ENCODE measurements at places on chromosomes 1 and 21.

DNA sequence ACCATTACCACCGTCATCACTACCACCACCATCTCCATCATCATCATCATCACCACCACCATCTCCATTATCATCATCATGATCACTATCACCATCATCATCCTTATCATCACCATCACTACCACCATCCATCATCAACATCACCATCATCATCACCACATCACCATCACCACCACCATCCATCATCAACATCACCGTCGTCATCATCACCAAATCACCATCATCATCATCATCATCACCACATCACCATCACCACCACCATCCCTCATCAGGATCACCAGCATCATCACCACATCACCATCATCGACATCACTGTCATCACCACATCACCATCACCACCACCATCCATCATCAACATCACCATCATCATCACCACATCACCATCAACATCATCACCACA, 203.0 kb upstream of the VAMP3 start:
- no peak for DNase-seq

- DNase-seq: peak; percentile 58
Measured at GRCh38 chr1:153697191-153698019, 18.9 kb downstream of the NPR1 start.

- DNase-seq: peak; percentile 38
Measured at GRCh38 chr1:9291914-9292360, 757 bp upstream of the SPSB1 start.

- DNase-seq: no peak
Measured at GRCh38 chr1:195637539-195637938, 970.7 kb downstream of the KCNT2 start.

- DNase-seq: peak; percentile 42
Measured at GRCh38 chr1:22983944-22984343, 11.3 kb upstream of the LACTBL1 start.

- DNase-seq: no peak
Measured at GRCh38 chr1:90837420-90837819, 120.3 kb upstream of the BARHL2 start.

GRCh38 chr1:153610334-153610733, 2.6 kb downstream of the S100A16 start:
- no peak for DNase-seq

DNA sequence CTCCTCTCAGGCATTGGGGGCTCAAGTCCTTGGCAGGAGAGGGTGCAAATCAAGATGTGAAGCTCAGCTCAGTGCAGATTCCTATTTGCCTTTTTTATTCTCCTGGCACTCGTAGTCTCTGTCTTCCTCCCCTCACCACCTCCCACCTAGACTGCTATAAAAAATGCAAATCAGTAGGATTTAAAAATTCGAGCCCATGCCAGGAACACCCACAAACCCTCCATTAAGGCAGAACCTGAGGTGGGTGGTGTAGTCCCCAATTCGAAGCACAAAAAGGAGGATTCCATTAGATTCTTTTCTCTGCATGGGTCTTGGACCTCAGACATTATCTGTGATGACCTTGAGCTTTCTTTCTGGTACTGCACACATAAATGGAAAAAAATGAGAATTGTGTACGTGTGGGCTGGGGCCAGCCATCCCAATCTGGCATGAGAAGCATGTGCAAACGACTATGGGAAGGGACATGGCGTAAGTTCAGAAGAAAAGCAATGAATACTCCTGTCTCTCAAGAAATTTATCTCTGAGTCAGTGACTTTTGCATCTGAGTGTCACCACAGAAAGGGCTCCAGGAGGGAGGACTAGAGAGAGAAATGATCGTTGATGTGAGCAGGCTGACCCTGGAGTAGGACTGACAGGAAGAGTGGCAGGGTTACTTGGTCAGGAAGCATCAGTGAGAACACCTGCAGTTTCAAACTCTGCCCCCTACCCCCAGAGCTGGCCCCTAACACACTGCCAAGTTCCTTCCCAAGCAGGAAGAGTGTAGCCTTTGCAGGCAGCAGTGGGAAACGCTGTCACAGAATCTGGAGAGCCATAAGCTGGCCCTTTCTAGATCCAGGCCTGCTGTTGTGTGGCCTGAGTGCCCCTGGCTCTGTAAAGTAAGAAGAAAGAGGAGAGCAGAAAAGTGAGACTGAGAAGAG, 1.7 kb downstream of the INKA2 start:
- DNase-seq: no peak

DNA sequence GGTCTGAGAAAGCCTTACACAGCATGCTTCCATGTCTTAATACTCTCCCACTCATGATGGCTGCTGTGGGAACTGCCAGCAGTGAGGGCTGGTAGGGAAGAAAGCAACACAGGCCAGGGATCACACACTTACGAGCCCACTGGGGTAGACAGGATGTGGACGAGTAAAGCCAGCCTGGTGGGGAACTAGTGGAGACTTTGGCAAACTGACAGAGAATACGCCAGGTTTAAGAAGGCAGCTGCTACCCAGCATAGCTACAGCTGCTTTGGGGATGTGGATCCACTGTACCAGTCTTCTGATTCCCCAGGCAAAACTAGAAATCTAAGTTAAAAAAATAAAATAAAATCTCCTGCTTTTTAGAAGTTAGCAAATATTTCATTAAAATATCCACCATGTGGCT, 664.0 kb downstream of the SMYD3 start:
- peak; percentile 4 for DNase-seq

- DNase-seq: no peak
Measured at GRCh38 chr1:207009182-207009850, 23.2 kb downstream of the C1orf116 start.

DNA sequence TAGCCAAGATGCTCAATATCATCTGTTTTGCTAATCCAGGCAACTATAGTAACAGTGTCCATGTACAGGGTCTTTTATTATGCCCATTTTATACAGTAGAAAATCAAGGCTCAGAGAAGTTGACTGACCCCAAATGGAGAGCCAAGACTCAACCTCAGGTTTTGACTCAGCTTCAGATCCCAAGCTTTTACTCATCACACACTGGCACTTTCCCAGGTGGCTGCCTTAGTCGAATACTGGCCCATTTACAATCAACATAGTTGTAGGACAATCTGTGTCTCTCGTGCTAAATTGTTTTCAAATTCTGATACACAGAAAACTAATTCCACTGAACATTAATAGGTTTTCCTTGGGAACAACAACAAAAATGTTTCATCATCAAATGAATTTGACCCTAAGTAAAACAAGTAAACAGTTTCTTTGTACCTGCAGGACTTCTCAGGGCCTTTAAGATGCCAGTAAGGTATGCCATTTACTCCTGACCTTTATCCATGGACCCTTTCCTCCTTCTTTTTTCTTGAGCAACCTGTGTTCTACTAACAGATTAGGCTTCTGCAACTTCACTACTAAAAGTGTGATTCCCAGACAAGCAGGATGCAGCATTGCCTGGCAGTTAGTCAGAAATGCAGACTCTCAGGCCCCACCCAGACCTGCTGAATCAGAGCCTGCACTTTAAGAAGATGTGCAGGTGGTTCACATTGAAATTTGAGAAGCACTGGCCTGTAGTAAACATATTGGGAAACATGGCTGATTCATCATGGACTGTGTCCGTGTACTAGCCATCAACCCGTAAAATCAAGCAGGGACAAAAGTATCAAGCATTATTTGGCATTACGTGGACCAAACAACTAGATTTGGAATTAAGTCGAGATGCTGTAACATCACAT, 128.8 kb downstream of the RRAGC start:
- no peak for DNase-seq

GRCh38 chr21:41571938-41572510, 64.1 kb upstream of the TMPRSS2 start:
- DNase-seq: no peak

DNA sequence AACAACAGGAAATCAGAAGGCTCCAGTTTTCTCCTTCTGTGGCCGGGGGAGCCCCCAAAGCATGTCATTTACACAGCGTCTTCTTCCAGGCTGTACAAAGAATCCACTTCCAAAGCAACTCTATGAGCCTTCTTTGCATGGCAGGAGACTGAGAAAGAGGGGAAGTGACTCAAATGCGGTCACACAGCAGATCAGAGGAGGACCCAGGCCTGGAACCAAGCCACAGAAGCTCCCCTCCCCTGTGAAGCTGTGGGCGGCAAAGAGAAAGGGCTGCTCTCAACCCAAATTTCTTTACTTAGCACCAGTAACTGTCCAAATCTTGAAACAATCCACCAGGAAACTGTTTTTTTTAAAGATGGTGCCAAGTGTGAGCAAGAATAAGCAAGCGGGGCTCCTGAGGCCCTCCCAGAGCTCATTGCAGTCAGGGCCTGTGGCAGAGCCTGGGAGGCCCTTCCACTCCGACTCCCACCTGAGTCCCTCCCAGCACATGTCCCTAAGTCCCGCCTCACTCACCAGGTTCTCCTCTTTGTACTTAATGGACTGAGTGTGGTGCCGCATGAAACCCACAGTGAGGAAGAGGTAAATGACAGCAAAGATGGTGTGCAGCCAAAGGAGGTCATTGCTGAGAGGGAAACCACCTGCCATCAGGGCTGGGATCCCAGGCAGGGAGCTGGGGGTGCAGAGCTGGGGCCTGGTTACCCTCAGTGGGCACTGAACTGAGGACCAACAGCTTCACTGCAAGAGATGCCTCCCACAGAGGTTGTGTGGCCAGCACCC, 15.9 kb downstream of the TMEM63A start:
- DNase-seq: peak; percentile 92

GRCh38 chr1:18734001-18734400, 103.4 kb downstream of the PAX7 start:
- no peak for DNase-seq

GRCh38 chr1:223248001-223248769, 105.1 kb upstream of the TLR5 start:
- DNase-seq: no peak

DNA sequence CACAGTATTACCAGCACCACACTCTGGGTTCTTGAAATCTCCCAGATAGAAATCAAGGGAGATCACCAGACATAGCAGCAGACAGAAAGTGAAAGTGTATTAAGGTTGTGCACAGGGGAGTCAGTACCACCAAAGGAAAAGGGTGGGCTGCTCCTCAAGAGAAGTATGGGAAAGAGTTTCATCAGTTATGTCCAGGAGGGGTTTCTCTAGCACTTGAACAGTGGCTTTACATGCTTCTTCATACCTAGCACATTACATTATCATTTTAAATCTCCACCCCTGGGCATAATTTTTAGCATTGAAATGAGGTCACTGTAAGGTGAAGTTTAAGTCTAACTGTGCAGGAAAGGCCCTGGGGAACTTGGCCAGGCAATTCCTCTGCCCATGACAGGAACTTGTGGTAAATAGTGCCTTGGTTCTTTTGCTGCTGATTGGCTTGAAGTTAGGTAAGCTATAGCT, 601.0 kb downstream of the NUF2 start:
- DNase-seq: peak; percentile 68

GRCh38 chr1:3226701-3227350, 157.8 kb downstream of the PRDM16 start:
- DNase-seq: no peak

GRCh38 chr1:221078260-221078965, 199.2 kb downstream of the HLX start:
- DNase-seq: no peak

DNA sequence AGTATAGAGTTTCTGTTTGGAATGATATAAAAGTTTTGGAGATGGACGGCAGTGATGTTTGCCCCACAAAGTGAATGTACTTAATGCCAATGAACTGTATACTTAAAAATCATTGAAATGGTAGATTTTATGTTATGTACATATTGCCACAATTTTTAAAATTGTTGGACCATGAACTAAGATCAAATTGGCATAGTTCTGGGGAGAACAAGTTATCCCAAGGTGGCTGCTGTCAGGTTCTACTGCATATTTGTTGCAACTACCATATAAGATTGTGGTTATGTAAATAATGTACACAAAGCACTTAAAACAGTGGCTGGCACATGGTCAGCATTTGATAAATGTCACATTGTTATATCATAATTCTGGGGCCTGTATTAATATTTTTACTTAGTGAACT, 466.4 kb downstream of the SIPA1L2 start:
- DNase-seq: no peak

DNA sequence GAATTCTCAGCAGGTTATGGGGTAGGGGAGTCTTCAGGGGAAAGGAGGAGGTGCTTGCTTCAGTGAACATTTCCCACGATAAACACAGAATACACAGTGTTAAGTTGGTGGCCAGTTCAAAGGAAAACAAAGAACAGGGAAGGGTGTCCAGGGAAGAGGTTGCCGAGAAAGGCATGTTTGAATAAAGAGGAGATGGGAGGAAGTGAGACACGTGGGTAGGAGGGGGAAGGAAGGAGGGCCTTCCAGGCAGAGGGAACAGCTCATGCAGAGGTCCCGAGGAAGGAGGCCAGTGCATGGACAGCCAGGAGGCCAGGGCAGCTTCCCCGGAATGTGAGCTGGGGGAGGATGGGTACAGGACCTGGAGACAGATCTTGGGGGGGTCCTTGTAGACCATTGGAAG, 130.3 kb upstream of the TMEM51 start:
- DNase-seq: no peak

DNA sequence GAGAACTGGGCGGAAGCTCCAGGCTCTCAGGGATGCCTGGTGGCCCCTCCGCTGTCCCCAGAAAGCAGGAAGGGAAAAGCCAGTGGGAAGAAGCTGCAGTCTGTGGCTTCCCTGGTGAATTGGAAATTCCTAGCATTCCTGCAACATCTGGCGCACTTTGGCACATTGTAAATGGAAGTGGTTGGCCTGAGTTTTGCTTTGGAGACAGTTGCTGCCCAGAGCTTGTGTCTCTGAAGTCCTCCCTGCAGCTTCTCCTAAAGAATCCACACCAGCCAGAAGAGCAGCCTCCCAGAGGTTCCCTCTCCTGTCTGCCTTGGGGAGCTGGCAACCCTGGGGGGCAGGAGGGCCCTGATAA, 48.2 kb downstream of the ARHGEF10L start:
- no peak for DNase-seq

- no peak for DNase-seq
Measured at GRCh38 chr1:36913484-36914060, 120.7 kb downstream of the GRIK3 start.

DNA sequence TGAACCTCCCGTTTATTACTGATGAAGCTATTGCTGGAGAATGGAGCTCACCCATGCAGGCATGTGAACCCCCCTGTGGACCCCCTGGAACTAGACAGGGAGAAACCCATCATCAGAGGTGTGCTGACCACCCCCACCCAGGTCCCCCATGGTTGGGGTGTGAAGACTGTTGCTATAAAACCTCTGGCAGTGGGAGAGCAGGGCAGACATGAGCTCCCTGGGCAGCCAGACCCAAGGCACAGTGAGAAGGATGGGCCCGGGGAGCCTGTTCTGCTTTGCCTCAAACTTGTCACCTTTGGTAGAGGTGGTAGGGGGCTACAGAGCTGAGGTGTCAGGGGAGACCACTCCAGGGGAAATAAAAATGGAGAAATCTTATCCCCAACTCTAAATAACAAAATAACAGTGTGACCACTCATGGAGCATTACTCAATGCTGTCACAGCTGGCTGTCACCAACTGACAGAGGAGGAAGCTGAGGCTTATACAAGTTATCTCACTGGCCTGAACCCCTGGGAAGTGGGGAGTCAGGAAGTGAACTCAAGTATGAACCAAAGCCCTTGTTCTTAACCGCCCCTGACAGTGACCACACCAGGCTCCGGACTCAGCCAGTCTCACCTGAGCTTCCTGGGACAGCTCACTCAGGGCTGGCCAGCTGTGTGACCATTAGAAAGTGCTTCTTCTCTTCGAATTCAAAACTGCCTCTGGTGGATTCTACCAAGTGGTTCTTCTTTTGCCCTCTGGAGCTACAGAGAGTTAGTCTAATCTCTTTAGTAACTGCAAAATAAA, 698.8 kb downstream of the MATN1 start:
- DNase-seq: peak; percentile 9

GRCh38 chr21:34567604-34568155, 47.2 kb downstream of the RCAN1 start:
- no peak for DNase-seq

- DNase-seq: no peak
Measured at GRCh38 chr1:119537966-119538365, 31.0 kb downstream of the HSD3B1 start.
